ENCODE measurements at places on chromosomes 6 and 20.
A peak's percentile ranks its signal among the peaks of the same experiment; 100 is the strongest.

DNA sequence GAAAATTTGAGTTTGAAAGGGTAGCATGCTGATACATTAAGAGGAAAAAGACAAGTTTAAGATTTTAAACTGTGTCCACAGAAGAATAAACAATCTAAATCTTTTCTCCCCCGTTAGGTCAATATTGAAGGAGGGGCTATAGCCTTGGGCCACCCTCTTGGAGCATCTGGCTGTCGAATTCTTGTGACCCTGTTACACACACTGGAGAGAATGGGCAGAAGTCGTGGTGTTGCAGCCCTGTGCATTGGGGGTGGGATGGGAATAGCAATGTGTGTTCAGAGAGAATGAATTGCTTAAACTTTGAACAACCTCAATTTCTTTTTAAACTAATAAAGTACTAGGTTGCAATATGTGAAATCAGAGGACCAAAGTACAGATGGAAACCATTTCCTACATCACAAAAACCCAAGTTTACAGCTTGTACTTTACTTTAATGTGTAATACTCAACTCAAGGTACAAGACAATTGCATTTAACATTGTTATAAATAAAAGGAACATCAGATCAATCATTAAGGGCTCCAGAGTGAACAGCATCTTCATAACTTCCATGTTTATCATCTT lies 10.8 kb downstream of the TCP1 start:
- DNase-seq = no peak

GRCh38 chr6:4316867-4317400 lies 181.6 kb upstream of the ECI2 start:
- DNase-seq = no peak

DNA sequence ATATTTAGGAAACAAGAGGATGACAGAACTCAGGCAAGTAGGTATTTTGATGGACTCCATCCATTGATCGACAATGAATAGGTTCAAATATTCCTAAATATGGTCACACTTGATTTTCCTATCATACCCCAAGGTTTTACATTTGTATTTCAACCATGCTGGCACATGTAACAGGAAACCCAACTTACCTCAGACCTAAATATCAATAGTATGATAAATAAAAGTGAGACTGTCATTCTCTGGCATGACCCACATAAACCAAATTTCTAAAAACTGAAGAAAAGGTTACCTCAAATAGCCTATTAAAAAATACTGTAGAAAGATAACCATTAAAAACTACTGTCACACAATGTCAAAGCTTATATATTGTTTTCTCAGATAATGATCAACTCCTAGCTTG lies 97.3 kb downstream of the PRDM1 start:
- no peak for DNase-seq

- DNase-seq = no peak
These were observed 16.1 kb upstream of the KIAA0408 start for GRCh38 chr6:127475135-127475822.

DNA sequence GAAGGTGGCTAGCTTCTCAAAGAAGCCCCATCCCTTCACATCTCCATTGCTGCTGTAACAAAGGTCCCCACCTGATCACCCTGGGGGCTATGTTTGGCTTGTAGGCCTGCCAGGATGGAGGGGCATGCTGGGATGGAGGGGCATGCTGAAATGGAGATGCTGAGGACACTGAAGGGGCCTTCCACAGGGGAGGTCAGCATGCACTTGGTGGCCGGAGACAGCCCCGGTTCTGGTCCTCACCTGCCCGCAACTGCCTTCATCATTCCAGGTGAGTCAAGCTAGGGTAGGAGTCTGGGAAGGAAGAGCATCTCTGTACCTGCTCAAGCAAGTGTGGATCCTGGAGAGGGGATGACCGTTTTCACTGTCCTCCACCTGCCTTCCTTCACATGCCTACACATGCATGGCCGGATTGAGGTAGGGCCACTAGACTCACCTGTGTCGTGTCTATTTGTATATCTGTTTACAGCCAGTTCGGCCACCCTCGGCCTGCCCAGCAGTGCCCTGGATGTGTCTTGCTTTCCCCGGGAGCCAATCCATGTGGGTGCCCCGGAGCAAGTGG lies 6.0 kb downstream of the L3MBTL1 start:
- no peak for DNase-seq

DNA sequence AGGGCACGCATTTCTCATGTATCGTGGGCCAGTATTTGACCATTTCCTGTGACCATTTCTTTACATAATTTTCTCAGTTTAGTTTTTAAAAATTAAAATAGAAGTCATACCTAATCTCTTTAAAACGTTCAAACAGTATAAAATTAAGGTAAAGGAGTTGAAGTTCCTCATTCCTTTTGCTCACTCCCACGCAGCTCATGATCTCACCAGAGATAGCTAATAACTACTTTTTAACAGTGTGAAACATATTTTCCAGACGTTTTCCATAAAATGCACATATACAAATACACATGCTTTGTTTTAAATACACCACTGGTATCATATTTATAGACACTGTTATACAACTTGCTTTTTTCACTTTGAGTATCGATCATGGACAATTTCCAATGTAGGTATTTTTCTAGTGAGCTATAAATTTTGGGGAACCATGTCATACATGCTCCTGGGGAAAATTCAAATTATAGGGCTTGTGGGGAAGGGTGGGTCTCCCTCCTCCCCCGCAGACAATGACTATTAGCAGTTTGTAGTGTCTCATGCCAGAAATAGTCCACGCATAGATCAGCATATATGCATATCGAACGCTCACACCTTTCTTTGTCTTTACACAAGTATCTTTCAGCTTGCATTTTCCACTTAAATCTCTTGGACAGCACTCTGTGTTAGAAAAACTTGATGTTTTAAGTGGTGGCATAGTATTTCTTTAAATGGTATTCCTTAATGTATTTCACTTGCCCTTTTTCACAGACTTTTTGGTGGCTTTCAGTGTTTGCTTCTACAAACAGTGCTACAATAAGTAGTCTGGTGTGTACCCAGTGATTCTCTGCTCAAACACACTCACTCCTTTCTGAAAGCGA lies 145.5 kb upstream of the ZNF217 start:
- no peak for DNase-seq

- DNase-seq = no peak
These were observed 118.9 kb upstream of the SLC22A23 start for GRCh38 chr6:3575701-3576100.

DNA sequence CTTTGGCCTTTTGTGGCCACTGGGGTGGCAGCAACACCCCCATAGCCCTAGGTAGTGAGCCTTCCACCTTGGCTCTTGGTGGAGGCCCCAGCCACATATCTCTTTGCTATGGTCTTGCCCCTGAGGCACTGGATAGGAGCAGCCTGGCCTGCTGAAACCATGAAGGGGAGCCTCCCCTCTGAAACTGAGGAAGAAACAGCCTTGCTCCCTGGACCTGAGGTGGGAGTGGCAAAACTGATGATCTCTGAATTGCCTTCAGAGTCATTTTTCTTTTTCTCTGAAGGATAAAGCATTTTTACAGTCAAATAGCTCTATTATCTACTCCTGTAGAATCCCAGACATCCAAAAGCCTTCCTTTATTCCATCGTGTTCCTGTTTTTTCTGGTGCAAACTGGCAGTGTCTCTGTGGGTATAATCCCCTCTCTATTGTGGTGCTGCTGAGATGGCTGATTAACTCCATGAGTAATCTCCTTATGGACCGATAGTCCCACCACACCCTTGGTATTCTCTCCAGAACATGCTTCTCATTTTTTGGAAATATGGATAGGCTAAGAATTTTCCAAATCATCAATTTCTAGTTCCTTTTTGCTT lies 22.0 kb upstream of the PRSS35 start:
- no peak for DNase-seq

GRCh38 chr6:48183178-48183577 lies 72.2 kb upstream of the PTCHD4 start:
- no peak for DNase-seq

- no peak for DNase-seq
These were observed 764 bp downstream of the BAG6 start for GRCh38 chr6:31651602-31652191.

GRCh38 chr6:16849988-16850680 lies 88.9 kb upstream of the ATXN1 start:
- no peak for DNase-seq

DNA sequence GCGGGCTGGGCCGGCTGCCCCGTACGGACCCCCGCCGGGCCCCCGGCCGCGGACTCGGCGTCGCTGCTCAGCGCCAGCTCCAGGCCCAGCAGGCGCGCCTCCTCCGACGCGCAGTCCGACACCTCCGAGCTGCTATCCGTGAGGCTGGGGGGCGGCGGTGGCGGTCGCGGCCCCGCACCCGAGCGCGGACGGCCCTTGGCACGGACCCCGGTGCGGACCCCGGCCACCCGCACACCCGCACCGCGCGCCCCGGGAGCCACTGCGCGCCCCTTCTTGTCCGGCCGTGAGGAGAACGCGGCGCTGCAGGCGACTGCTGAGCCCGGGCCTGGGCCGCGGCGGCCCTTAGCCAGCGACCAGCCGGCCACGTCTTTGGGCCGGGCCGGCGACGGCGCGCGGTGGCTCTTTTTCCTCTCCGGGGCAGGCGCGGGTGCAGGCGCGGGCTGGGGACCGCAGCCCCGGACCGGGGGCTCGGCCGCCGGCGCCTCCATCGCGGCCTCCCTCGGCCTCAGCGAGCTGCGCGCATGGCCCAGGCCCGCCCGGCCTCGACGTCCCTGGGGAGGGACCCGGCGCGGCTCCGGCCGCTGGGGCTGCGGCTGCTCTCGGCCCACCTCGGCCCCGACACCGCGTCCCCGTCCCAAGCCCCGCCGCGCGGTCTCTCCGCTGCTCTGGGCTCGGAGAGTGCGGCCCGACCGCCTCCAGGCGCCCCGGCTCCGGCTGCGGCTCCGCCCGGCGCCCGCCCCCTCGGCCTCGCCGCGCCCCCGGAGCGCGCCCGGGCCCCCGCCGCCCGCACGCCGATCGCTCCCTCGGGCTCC lies 12.9 kb upstream of the TLDC2 start:
- peak; percentile 11 for DNase-seq

DNA sequence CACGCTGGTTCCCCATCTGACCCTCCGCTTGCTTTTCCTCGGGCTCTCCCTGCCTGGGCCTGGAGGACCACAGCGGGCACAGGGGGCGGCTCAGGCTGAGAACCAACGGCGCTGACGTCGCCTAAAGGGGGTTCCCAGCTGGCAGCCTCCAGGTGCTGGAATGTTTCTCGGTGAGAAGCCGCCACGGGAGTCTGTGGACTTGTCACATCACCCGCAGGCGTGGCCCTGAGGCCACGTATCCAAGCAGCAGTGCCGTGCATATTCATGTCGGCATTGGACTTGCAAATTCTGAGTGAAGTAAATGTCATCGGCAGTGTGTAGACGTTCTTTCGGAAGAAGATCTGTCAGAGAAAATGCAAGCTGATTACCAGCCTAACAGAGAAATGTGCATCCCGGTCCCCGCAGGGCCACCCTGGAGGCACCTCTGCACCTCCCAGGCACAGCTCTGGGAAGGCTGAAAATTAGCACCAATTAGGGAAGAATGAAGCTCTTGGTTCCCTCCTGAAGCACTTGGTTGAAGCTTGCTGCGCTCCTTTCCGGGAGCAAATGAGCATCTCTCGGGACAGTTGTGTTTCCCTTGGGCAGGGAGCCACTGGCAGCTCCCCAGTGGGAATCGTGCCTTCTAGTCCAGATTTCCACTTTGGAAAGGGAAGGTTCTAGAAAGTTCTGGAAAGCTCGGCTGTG lies 24.3 kb downstream of the NTSR1 start:
- DNase-seq = no peak

- no peak for DNase-seq
These were observed 1.2 kb downstream of the IFNGR1 start for GRCh38 chr6:137217801-137218472.

GRCh38 chr6:107061125-107062020 lies 33.4 kb downstream of the MTRES1 start:
- no peak for DNase-seq

GRCh38 chr6:26394289-26394688 lies 7.8 kb upstream of the BTN3A1 start:
- DNase-seq = no peak

- no peak for DNase-seq
These were observed 166.8 kb upstream of the CST7 start for GRCh38 chr20:24782301-24782700.

All from activated CD4-positive, alpha-beta T cell treated with anti-CD3 and anti-CD28 coated beads for 4 hours (primary cell).